ENCODE measurements at places on chromosomes 12 and 14.

DNA sequence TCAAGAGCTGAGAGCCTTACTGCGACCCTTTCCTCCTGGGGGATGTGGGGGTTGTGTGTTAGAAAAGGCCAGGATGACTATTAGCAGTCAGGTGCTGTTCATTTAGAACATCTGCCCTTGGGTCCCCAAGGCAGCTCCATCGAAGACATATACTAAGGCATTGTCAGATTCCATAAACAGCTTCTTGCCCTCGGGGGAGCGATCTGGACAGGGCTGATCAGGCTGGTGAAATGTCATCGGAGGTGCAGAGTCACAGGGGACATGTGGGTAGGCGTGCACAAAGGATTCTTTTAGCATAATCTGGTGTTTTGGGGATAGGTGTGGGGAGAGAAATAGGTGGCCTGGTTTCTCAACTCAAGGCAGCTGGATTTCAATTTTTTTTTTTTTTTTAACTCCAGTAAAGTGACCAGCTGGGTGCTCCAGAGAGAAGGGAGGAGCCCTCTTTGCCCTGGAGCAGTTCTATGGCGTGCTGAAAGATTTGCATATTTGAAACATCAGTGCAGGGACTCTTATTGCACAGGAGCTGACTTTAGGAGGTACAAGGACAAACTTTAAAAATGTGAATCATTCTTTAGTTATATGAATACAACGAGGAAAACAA, 160.1 kb downstream of the SUDS3 start:
- no peak for DNase-seq

GRCh38 chr14:73717711-73718417, 3.7 kb upstream of the PNMA1 start:
- DNase-seq = no peak

GRCh38 chr12:28027947-28028724, 55.6 kb upstream of the PTHLH start:
- no peak for DNase-seq

DNA sequence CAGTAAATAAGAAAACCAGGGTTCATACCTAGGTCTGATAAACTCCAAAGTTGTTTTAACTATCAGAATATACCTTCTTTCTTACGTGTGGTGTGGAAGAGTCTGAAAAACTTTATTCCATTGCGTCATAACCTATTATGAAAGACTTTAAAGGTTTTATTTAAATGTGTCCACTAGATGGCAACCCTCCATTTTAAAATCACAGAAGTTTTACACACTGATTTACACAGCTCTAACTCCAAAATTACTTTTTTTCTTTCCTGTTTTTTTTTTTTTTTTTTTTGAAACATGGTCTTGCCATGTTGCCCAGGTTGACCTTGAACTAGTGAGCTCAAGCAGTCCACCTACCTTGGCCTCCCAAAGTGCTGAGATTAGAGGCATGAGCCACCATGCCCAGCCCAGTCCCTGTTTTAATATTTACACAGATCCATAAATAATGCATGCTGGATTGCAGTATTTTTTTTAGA, 17.3 kb upstream of the TMPRSS12 start:
- peak; percentile 5 for DNase-seq

DNA sequence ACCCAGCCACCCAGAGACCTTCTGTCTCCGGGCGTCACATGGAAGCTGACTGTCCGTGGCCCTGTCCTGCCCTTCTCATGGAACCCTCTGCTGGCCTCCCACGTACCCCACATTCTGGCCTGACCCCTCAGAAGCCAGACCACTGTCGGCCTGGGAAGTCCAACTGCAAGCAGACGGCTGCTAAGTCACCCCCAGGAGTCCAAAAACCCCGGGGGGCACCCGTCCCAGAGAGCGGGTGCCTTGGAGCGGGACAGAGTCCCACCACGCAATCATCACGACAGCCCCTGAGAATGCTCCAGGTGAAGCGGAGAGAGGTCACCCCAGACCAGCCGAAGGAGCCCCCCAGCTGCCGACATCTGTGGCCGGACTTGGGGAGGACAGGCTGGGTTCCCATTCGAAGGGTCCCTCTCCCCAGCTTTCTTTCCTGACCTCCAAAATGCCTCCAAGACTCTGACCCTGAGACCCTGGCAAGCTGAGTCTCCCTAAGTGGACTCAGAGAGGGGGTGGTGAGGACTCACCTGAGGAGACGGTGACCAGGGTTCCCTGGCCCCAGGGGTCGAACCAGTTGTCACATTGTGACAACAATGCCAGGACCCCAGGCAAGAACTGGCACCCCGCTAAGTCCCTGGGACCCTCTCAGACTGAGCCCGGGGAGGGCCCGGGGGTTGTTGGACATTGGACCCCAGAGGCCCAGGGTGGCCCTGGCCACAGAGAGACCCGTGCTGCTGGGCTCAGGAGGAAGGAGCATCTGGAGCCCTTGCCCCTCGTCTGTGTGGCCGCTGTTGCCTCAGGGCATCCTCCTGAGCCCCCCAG, 337.1 kb downstream of the TMEM121 start:
- no peak for DNase-seq

DNA sequence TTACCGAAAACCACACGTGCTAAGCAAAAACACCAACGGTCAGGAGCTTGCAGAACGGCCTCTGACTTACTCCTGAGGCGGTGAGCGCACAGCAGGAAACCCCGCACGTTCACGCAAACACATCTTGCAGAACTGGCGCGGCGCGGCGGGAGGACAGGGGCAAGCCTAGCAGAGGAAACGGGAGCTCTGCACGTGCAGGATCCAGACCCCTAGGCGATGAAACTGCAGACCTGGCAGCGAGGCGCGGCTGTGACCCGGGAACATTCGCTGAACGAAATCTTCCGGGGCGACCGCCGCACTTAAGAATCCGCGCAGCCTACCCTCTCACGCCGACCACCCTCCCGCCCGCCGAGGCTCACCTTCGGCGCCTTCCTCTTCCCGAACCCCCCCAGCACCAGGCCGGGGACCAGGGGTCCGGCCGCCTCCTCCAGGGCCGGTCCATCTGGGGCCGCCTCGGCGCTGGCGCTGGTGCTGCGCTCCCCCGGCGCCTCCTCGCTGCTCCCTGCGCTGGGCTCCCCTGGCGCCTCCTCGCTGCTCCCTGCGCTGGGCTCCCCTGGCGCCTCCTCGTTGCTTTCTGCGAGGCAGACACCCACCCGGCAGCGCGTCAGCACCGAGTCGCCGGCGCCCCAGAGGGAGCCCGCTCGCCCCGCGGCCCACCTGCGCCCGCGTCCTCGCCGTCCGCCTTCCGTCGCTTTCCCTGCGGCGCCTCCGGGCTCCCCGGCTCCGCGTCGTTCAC, 615 bp downstream of the DDX51 start:
- peak; percentile 9 for DNase-seq

GRCh38 chr14:38910092-38910491, 192.9 kb downstream of the SEC23A start:
- DNase-seq = no peak

- no peak for DNase-seq
Measured at GRCh38 chr12:132729541-132730320, 19.1 kb downstream of the PGAM5 start.

GRCh38 chr14:74195623-74196022, 43.6 kb upstream of the VSX2 start:
- no peak for DNase-seq

- no peak for DNase-seq
Measured at GRCh38 chr12:85191-85666, 18.7 kb downstream of the IQSEC3 start.

- DNase-seq = no peak
Measured at GRCh38 chr14:93240678-93241000, 33.6 kb downstream of the UBR7 start.

DNA sequence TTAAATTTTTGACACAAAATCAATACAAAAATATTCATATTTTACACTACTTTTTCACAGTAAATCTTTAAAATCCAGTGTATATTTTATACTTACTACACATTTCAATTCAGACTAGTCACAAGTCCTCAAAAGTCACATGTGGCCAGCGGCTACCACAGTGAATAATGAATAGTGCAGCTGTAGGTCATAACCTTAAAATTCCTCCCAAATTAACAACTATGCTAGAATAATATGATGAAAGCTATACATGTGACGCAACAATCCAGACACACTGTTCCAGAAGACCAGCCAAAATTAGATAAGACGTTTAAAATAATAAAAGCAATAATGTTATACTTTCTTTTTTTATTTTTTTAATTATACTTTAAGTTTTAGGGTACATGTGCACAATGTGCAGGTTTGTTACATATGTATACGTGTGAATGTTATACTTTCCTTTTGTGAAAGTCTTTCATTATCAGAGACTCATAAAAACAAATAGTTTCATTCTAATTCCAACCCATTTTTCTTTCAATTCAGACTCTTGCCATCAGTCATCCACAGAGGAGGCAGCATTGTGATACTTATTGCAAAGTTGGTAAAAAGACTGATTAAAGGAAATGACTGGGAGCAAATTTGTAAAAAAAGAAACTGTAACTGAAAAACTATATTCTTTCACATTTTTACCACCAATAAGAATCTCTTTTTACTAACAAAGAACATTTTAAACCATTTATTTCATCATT, 67.0 kb downstream of the C2CD5 start:
- no peak for DNase-seq

DNA sequence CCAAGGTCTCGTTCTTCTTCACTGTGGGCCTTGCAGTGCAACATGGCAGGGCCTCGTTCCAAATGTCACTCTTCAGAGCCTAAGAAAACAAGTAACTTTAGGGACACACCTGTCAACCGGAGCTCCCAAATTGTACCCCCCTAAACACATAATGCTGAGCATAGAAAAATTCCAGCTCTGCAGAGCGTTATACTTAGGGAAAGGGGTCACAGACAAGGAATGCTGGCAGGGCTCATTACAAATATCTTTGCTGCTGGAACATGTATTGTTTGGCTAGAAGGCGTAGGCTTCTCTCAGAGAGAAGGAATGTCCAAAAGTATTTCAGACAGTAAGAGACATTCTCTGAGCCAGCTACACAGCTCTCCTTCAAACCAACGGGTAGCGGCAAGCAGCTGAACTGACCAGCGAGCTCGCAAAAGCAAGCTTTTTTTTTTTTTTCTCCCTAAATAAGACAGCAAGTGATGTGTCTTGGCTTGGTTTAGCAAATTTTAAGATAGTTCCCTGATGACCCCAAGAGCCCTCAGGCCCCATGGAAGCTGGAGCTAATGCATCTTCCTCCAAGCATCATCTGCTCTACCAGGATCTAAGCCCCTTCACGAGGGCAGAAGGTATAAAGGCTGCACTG, 24.5 kb downstream of the SSH1 start:
- DNase-seq = no peak

- peak; percentile 10 for DNase-seq
Measured at GRCh38 chr12:104064842-104065427, 604 bp downstream of the HCFC2 start.

- DNase-seq = peak; percentile 36
Measured at GRCh38 chr12:110742096-110742717, 484 bp downstream of the PPP1CC start.

DNA sequence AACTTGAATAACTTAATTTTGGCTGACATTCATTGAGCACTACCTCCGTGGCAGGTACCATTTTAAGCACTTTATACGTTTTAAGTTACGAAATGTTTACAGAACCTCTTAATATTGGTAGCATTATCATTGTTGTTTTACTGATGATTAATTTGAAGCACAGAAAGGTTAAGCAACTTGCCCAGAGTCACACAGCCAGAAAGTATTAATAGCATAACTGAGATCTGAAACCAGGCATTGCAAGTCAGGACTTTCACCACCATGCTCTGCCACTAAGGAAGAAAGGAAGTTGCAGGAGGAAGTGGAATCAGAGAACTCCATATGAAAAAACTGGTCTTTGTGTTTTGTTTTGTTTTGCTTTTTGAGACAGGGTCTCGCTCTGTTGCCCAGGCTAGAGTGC, 28.2 kb upstream of the BCAT1 start:
- DNase-seq = peak; percentile 82

- no peak for DNase-seq
Measured at GRCh38 chr12:16603260-16603915, 2.6 kb downstream of the LMO3 start.

DNA sequence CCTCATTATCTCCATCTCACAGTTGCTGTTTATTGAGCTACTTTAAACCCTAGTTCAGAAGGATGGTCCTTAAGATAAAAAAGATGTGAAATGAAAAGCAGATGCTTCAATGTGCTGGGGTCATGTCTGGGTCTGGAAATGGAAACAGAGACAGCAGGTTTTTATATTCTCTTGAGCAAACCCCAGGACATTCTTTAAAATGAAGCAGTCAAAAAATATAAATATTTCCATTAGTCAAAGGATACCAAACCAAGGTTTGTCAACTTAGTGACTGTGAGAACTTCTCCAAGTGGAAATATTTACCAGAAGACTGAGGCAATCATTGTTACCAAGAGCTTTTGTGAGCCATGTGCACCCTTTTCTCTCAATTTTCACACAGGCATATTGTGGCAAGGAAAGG, 102.5 kb upstream of the DIO2 start:
- DNase-seq = no peak

GRCh38 chr12:127810041-127810440, 456.9 kb upstream of the TMEM132C start:
- DNase-seq = peak; percentile 57

DNA sequence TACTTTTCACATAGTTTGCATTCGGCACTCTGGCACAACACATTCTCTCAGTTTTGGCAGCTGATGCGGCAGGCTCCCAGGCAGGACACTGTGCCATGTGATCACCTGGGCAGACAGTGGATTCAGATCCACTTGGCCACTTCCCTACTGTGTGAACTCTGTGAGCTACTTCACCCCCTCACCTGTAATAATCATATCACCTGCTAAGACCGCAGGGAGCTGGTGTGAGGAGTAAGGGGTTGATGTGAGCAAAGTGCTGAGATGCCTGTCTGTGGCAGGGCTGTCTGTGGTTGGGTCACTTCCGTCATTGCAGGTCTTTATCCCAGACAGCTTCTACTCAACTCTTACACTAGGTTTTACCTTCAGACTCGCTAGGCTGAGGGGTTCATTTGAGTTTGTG, 50.4 kb upstream of the AMN start:
- DNase-seq = no peak

DNA sequence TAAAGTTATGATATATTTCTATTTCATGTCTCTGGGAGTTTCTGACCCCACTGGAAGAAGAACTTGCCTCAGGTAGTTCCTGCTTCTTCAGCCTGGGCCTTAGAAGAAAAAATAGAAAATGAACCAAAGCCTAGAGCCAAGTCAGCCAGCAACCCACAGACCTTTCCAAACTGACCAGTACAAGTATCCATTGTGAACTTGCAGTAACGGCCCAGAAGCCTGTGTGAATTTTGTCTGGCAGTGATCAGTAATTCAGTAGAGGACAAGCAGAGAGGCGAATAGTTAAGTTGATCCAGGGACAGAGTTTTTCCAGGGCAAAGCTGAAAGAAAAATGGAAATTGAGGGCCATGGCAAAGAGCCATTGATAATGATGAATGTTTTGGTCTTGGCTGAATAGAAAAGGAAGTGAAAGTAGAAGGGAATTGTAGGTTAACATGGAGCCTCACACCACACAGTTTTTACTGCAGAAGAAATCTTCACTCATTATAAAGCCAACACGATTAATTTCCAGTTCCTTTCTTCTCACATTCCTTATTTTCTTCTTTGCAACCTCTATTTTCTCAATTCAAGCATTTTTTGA, 311.8 kb downstream of the BTG1 start:
- no peak for DNase-seq

- no peak for DNase-seq
Measured at GRCh38 chr12:3119756-3120601, 42.8 kb downstream of the TSPAN9 start.

GRCh38 chr12:64221651-64222008, 466 bp downstream of the KICS2 start:
- DNase-seq = peak; percentile 89
